ENCODE measurements at places on chromosomes 11 and 22.
A peak's percentile ranks its signal among the peaks of the same experiment; 100 is the strongest.

- DNase-seq, result no peak
Observed at GRCh38 chr11:93024369-93024768, 54.9 kb downstream of the MTNR1B start.

DNA sequence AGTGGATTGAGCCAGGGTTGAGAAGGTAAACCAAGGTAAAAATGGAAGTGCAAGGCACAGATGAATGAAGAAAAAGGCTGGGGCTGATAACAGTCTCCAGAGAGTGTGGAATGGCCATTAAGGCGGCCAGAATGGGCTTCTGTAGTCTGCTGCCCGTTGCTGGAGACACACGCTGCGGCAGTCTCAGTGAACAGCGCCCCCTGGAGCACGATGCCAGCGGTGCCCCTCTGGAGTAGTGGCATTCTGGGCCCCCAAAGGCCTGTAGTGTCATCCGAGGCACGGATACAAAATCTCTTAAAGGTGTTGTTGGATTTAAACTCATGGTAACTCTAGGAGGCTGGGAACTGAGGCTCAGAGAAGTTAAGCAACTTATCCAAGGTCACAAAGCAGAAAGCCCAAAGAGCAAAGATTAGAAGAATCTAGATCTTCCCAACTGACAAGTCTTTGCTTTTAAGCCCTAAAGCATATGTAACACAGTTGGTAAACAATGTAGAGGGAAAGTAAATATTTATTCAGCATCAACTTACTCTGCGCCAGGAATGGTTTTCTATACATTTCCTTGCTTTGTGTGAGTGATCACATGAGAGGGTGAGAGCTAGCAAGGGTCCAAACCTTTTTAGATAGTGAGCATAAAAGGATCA, 18.2 kb downstream of the KCNJ1 start:
- DNase-seq, result peak; percentile 52

GRCh38 chr11:1456176-1456575, 30.4 kb downstream of the MOB2 start:
- DNase-seq, result no peak

DNA sequence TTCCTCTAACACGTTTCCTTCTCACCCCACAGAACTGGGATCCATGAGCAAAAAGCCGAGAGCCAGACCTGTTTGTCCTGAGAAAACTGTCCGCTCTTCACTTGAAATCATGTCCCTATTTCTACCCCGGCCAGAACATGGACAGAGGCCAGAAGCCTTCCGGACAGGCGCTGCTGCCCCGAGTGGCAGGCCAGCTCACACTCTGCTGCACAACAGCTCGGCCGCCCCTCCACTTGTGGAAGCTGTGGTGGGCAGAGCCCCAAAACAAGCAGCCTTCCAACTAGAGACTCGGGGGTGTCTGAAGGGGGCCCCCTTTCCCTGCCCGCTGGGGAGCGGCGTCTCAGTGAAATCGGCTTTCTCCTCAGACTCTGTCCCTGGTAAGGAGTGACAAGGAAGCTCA, 24.0 kb downstream of the CD5 start:
- DNase-seq, result no peak

- no peak for DNase-seq
Observed at GRCh38 chr11:57778318-57779037, 16.9 kb downstream of the CTNND1 start.
